CD4-positive, alpha-beta T cell treated with Interleukin-17A for 4 hours (primary cell): ENCODE measurements at places on chromosomes 11 and 22.

GRCh38 chr22:40567626-40568328 is 68.7 kb downstream of the MRTFA start:
- DNase-seq, result no peak

GRCh38 chr11:57239348-57239747 is 2.3 kb upstream of the APLNR start:
- DNase-seq, result no peak

DNA sequence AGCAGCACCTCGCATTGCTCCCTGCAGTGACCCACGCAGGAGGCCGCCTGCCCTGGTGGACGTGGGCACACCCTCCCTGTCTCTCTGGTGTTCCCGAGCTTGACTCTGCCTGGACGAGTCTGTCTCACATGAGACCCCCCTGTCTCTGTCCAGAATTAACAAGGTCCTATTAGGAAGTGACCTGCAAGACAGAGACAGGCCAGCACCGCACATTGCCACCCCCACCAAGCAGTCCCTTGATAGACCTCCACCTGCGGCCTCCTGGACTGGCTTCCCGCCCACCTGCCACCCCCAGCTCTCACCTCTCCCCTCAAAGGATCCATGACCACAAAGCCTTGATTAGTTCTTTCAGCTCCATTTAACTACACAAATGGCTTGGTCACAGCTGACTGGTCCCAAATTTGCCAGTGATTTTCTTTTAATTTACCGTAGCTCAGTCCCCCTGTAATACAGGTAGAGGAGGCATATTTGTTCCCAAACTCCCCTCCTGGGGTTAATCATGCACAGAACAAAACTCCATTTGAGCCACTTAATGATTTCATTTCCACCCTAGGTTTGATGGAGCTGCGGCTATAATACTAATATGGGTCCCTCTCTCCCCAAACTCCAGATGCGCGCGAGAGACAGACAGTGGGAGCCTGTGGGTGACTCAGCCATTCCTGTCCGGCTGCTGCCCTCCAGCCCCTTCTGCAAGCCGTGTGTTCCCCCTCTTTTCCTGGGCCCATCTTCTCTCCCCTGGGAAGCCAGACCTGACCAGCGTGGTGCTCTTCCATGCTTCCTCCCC is 11.2 kb downstream of the SPATA19 start:
- DNase-seq, result no peak

GRCh38 chr22:19806213-19807160 is 45.9 kb downstream of the TBX1 start:
- DNase-seq, result no peak

- no peak for DNase-seq
Observed at GRCh38 chr11:1938343-1939005, 8.7 kb upstream of the MRPL23 start.

- no peak for DNase-seq
Observed at GRCh38 chr11:76800466-76801200, 17.5 kb downstream of the TSKU start.

- DNase-seq, result no peak
Observed at GRCh38 chr11:5250543-5251204, 1.0 kb upstream of the HBG1 start.

DNA sequence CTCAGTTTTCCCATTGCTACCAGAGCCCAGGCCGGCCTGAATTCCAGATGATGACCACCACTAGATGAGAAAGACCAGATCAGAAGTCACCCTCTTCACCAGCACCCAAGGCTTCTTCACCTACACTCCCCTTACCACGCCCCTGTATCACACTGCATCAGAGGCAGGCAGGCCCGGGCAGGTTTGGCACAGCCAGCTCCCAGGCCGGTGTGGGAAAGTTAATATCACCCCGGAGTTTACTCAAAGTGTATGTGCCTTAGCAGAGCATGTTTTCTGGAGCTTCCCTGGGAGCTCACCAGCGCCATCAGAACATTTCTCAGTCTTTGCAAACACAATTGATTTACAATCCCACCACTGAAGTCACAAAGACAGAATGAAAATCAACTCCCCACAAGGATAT is 47.5 kb upstream of the POU2AF1 start:
- no peak for DNase-seq

DNA sequence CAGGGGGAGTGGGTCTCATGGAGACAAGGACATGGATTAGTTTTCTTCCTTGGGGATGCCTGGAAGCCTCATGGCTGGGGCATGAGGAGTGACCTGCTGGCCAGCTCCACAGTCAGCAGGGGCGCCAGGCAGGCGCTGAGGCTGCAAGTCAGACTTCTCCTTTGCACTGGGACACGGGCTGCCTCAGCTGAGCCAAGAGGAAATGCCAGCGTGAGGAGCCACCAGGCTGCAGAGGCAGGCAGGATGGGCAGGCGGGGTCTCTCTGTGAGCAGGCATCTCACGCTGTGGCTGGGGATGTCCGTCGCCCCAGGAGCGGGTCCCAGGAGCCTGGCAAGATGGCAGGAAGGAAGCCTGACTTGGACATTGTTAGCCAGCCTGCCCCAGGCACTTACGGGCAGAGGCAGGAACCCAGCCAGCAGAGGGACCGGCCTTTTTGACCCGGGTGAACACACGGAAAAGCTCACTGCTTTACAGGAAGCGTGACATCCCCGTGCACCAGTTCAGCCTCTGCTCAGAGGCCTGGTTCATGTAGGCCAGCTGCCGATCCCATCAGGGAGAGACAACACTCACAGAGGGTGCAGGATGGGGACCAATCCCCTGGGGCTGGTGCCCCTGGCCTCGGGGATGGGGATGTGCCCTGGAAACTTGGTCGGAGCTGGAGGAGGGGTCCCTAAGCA is 10.2 kb downstream of the GNB1L start:
- DNase-seq, result peak; percentile 60

DNA sequence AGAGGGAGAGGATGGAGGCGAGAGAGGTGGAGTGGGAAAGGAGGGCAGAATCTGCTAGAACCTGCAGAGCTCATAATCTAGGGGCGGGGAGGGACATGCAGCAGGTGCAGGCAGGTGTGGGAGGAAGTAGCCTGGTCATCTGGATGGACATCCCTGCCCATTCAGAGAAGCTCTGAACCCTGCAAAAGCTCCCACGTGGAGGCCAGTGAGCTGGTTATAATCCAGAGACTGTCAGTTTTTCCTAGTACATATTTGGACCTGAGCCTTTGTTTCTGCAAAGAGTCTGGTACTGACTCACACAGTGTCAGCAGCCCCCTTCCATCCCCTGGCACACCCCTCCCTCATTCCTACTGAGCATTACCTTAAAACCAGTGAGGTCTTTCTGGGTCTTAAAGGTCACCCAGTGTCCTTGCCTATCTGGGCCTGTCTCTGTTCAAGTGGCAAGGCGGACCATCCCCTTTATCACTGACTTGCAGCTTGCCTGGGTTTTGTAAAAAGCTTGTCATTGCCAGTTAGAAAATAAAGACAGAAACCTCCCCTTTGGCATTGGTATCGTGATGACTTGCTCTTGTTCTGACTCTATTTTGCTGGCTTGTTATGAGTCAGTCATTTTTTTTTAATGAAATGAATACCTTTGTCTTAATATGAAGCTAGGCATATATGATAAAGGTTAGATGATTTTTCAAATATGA is 26.1 kb downstream of the PTPRJ start:
- peak; percentile 55 for DNase-seq

DNA sequence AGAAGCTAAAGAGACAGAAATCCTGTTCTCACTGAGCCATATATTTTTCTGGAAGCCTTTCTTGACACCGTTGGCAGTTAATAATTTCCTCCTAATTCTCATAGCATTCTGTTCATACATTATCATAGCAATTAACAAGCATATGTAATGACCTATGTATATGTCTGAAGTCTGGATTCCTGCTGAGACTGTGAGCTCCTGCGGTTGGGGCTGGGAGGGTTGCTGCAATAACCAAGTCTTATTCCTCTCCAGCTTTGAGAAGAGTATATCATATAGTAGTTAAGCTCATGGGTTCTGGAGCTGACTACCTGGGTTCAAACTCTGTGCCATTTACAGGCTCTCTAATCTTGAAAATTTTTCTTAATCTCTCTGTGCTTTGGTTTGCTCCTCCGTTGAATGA is 175.2 kb downstream of the MAML2 start:
- DNase-seq, result no peak

- DNase-seq, result no peak
Observed at GRCh38 chr22:50310949-50311444, 3.6 kb upstream of the PLXNB2 start.

DNA sequence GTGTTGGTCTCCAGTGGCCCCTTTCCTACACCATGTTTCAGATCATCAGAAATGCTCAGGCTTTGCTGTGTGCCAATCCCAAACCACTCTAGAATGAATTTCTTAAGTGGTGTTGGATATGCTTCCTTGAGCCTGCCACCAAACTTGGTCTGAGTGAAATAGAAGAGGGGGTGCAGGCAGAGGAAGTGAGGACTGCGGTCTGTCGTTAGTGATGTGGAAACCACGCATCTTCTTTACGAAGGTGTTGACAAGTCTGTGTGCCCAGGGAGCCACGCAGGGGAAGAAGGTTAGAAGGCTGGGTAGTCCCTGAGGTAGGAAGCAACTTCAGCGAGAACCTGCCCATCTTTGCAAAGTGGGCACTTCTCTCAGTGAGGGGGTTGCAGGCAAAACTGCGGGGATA is 187.4 kb upstream of the NAV2 start:
- DNase-seq, result no peak

- DNase-seq, result no peak
Observed at GRCh38 chr11:19628018-19628417, 84.6 kb upstream of the NAV2 start.

DNA sequence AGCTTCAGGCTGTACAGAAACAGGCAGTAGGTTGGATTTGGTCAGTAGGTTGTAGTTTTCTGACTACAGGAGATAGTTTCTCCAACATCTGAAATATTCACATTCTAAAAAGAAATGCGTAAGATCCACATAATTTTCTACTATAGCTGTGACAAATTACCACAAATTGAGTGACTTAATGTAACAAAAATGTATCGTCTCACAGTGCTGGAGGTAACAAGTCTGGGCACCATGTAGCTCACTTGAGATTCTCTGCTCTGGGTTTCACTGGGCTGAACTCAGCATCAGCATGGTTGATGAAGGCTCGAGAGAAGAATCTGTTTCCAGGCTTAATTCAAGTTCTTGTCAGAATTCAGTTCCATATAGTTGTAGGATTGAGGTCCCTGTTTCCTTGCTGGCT is 350.9 kb upstream of the CCDC179 start:
- DNase-seq, result no peak

GRCh38 chr11:114293201-114293711 is 2.9 kb upstream of the NNMT start:
- DNase-seq, result no peak

- no peak for DNase-seq
Observed at GRCh38 chr22:27650572-27650971, 151.0 kb downstream of the MN1 start.

- DNase-seq, result peak; percentile 66
Observed at GRCh38 chr11:1870721-1871466, 18.0 kb downstream of the LSP1 start.

DNA sequence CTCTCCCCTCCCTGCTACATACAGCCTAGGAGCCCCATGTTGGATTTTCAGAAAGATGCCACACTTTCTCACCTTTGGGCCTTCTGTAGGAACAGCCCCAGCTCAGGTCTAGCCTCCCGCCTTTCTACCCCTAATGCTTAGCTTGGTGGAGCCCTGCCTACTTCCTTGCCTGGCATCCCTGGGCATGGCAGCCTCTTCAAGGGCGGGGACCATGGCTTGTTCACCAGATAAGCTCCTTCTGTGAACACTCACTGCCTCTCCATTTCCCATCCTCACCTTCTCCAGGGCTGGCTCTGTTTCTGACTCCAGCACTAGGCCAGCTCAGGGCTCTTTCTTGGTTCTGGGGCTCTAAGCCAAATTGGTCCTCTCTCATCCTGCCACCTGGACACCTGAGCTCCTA is 1.4 kb downstream of the SEPTIN3 start:
- DNase-seq, result no peak

GRCh38 chr11:86063536-86063935 is 5.3 kb downstream of the PICALM start:
- no peak for DNase-seq

GRCh38 chr11:93939084-93939760 is 81.9 kb upstream of the HEPHL1 start:
- DNase-seq, result no peak

- DNase-seq, result no peak
Observed at GRCh38 chr11:97092823-97093222, 703.0 kb downstream of the JRKL start.

GRCh38 chr11:69807106-69807815 is 12.0 kb downstream of the FGF3 start:
- no peak for DNase-seq

DNA sequence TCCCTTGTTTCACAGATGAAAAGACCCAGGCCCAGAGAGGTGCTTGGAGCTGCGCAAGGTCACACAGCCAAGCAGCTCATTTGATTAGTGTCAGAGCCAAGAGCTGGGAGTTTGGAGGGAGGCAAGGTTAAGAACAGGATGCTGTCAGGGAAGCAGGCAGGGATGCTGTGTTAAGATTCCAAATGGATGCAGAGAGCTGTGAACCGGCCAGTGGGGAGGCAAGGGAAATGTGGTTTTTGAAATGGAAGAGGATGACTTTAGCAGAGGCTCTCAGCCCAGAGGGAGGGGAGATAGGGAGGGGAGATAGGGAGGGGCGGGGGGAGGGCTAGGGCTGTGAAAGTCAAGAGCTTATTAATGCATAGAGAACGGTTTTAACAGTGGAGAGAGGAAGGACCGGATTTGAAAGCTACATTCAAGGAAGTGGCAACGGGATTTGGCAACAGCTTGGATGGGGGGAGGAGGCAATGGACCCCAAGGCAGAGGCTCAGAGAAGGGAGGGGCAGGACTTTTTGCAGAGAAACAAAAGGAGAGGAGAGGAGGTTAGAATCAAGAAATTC is 13.0 kb downstream of the RTN4RL2 start:
- no peak for DNase-seq

GRCh38 chr11:78170874-78171549 is 17.4 kb downstream of the KCTD21 start:
- no peak for DNase-seq

DNA sequence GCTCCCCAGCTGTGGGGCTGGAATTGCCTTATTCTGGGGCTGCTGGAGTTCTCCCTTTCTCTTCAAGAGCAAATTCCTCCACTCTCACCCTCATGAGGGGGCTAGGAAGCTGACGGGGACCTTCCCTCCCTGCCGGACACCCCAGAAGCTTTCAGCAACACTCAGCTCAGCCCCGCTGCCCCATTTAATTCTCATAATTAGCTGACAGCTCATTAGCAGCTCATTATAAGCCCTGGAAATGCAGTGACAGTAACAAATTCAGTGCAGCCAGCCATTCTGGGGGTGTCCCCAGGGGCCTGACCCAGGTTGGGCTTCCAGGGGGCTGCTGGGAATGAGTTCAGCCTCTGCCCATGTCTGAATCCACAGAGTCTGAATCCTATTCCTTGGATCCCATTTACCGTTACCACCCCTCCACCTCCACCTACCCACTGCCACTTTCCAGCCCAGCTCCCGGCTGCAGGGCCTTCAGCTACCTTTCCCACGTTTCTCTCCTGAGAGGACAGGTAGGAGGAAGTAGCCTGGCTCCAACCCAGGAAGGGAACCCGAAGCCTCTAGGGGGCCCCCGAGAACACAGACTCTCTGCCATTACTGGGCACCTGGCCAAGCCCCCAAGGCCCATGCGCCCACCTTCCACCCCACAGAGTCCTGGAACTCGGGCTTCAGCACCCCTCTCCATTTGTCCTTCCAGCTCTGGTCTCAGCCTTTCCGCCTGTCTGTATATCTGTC is 101.7 kb upstream of the LMO1 start:
- DNase-seq, result no peak

GRCh38 chr11:134328433-134328832 is 3.4 kb upstream of the GLB1L2 start:
- DNase-seq, result no peak
